ENCODE measurements at places on chromosomes 7 and 10.

- no peaks in the 10 kb centered on the region for H3K4me1 ChIP-seq
- no peaks in the 10 kb centered on the region for H3K27me3 ChIP-seq
- H3K36me3 ChIP-seq = no peaks in the 10 kb centered on the region
Measured at GRCh38 chr10:121559326-121560026, 38.8 kb downstream of the FGFR2 start.

DNA sequence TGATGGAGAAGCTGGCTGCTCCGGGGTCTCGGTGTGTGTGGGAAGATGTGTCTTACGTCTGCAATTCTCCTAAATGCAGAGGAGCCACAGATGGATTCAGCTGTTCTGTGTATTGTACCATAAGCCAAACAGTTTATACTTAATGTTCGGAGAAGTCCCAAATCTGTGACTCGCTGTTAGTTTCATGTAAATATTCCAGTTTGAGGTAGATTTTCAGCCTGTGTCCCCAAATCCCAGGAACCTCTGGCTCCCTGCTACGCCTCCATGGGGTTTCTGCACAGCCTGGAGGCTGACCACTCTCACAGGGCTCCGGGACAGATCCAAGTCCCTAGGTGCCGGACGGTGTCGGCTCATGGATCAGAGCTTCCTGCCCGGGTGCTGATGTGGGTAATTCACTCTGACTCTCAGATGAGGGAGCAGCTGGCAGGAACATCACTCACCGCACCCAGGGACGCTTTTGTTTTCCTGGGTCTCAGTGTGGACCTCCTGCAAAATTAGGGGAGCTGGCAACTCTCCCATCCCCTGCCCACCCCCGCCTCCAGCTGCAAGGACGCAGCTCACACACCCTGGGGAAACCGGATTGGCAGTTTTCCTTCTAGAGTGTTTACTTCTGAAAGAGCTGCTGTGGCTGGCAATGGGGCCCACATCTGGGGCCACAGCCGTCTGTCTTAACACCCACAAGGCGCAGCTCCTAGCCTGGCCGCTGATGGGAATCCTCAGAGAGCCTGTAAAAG is 421.1 kb upstream of the FOXK1 start:
- no peak for DNase-seq
- H3K4me1 ChIP-seq = no peaks in the 10 kb centered on the region
- H3K27me3 ChIP-seq = peaks cover 7% of the 10 kb centered on the region
- no peak overlapping the region for H3K27ac ChIP-seq
- H3K36me3 ChIP-seq = no peaks in the 10 kb centered on the region
- H3K4me3 ChIP-seq = no peak overlapping the region

DNA sequence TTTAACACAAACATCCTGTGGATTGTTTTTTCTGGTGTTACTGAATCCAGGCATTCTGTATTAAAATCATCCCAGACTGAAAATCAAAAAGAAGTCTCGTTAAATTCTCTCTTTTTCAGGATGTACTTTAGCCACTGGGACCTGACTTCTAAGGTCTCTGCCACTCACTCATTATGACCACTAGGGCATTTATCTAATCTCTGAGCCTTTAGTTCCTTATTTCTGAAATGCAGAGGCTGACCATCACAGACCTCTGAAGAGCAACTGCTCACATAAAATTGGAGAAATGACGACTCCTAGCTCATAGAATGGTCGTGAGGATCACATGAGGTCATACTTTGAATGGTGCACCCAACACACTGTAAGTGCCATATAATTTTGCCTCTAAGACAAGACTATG is 63.2 kb downstream of the KCNMA1 start:
- no peak for DNase-seq
- H3K4me3 ChIP-seq = no peak overlapping the region
- H3K27ac ChIP-seq = no peak overlapping the region
- H3K4me1 ChIP-seq = no peaks in the 10 kb centered on the region
- H3K36me3 ChIP-seq = no peaks in the 10 kb centered on the region

GRCh38 chr7:5197811-5198210 is 7.8 kb downstream of the WIPI2 start:
- H3K4me1 ChIP-seq = peaks cover 5% of the 10 kb centered on the region
- H3K27ac ChIP-seq = no peak overlapping the region
- DNase-seq = no peak
- no peak overlapping the region for H3K4me3 ChIP-seq
- peaks cover 17% of the 10 kb centered on the region for H3K36me3 ChIP-seq
- no peaks in the 10 kb centered on the region for H3K27me3 ChIP-seq

- no peaks in the 10 kb centered on the region for H3K27me3 ChIP-seq
- no peaks in the 10 kb centered on the region for H3K4me1 ChIP-seq
- no peak for DNase-seq
- H3K36me3 ChIP-seq = no peaks in the 10 kb centered on the region
- no peak overlapping the region for H3K27ac ChIP-seq
Measured at GRCh38 chr10:47039562-47039913, 128.3 kb downstream of the PTPN20 start.

GRCh38 chr10:10685566-10685965 is 332.1 kb upstream of the CELF2 start:
- no peak overlapping the region for H3K27ac ChIP-seq
- no peak for DNase-seq
- peaks cover 15% of the 10 kb centered on the region for H3K27me3 ChIP-seq
- no peaks in the 10 kb centered on the region for H3K36me3 ChIP-seq

DNA sequence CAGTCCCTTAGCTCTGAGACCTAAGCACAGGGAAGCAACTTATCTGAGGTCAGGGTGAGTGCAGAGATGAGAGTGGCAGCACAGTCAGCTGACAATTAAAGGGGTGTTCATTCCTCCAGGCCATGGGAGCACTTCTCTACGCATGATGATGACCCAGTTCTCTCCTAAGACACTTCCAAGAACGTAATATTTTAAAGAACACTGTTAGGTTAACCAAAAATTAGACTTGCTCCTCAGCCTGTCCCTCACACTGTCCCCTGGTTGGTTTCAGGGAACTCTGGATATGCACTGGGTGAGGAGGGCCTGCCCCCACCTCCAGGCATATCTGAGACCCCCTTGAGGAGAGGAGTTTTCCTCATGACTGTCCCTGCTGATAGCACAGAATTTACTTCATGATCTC is 767.5 kb downstream of the GRID1 start:
- H3K27me3 ChIP-seq = no peaks in the 10 kb centered on the region
- no peak overlapping the region for H3K4me3 ChIP-seq
- no peaks in the 10 kb centered on the region for H3K36me3 ChIP-seq
- H3K4me1 ChIP-seq = peaks cover 29% of the 10 kb centered on the region

GRCh38 chr7:105010504-105011130 is 3.4 kb upstream of the KMT2E start:
- DNase-seq = no peak
- H3K4me3 ChIP-seq = peak overlapping the region; percentile 99
- H3K36me3 ChIP-seq = peaks cover 68% of the 10 kb centered on the region
- H3K27me3 ChIP-seq = no peaks in the 10 kb centered on the region
- H3K27ac ChIP-seq = peak overlapping the region; percentile 100
- H3K4me1 ChIP-seq = peaks cover 36% of the 10 kb centered on the region

- peaks cover 6% of the 10 kb centered on the region for H3K27me3 ChIP-seq
- H3K4me3 ChIP-seq = no peak overlapping the region
- H3K36me3 ChIP-seq = no peaks in the 10 kb centered on the region
Measured at GRCh38 chr7:93055543-93056107, 62.2 kb downstream of the SAMD9 start.

DNA sequence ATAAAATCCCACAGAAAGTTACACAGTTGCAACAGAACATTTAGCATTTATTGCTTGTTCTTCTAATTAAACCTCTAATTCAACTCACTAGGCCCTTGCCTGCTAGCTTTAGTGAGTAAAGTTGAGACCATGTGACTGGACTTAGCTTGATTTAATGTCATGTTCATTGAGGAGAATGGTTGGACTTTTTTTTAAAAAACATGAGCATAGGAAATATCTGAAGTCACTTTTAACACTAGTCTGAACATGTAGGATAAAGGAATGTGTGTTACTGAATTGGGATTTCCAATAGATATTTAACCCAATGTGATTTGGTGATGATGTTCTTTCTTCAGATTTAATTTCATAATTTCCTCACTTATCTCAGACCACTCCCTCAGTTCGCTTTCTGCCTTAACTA is 24.6 kb upstream of the GLCCI1 start:
- peak overlapping the region; percentile 89 for H3K27ac ChIP-seq
- peak overlapping the region; percentile 71 for H3K4me3 ChIP-seq
- H3K36me3 ChIP-seq = no peaks in the 10 kb centered on the region
- DNase-seq = no peak

DNA sequence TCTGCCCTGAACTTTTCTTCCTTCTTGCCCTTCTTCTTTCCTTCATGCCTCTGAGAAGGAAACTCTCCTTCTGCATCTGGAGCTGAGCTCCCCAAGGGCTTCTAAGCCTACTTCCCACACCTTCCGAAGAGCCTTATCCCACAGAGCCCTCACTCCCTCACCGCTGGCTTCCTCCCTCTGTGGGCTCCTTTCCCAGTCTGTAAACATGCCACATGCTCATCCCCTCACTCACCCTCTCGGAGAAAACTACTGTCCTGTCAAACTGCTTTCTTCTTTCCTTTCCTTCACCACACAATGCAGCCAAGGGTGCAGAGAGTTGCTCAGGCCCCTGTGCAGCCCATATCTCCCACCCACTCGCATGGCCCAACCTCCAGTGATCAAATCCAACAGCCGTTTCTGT is 18.1 kb downstream of the ANKRD16 start:
- peaks cover 8% of the 10 kb centered on the region for H3K36me3 ChIP-seq
- H3K27me3 ChIP-seq = no peaks in the 10 kb centered on the region
- peaks cover 2% of the 10 kb centered on the region for H3K4me1 ChIP-seq

DNA sequence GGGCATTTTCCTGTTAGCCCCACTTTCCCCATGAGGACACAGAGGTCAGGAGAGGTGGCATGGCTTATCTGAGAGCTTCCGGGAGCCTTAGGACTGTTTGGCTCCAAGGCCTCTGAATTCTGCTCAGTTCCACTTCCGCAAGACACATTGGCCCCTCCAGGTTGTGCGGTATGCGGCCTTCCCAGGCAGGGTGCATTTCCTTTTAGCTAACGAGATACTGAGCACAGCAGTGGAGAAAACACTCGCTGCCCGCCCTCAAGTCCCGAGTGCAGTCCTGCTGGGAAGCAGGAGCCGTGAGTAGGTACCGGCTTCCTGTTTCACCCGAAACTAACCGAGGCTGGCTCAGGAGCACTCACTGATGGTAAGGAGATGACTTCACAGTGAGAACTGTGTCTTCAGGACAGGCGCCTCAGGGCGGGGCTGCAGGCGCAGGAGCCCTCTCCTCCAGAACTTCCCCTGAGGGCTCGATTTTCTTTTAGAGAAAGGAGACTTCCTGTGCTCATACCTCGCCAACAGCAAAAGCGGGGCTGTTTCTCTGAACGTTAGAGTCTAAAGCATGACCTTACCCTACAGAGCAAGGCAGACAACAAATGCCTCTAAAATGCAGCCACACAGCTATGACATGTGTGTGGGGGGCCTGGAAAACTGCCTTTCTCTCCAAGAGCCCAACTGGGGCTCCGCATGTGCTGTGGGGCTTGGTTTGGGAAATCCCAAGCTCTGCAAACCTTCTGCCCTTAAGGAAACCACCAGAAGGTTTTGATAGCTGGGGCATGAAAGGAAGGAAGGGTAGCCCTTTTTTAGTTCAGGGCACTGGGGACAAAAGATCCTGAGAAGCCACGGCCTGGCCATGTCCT is 25.9 kb downstream of the RGS10 start:
- peak overlapping the region; percentile 55 for H3K4me3 ChIP-seq
- H3K36me3 ChIP-seq = peaks cover 29% of the 10 kb centered on the region
- no peaks in the 10 kb centered on the region for H3K27me3 ChIP-seq
- DNase-seq = peak; percentile 87
- peak overlapping the region; percentile 85 for H3K27ac ChIP-seq

DNA sequence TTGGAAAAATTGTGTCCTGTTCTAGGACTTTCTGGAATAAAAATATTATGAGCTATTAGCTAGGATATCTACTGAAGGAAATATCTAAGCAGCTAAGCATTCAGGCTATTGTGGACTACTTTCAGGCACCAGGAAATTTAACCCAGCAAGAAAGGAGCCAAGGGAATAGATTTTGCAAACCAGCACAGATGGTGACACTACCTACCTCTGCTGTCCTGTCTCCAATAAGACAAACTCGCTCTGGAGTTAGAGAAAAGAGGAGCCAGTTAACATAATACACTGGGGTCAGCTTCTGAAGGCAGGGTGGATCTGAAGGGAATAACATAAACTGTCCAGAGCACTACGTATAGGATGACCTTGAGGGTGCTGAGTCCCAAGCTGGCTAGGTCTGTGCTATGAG is 223.7 kb upstream of the PRSS58 start:
- H3K4me3 ChIP-seq = no peak overlapping the region
- H3K4me1 ChIP-seq = peaks cover 52% of the 10 kb centered on the region
- H3K36me3 ChIP-seq = no peaks in the 10 kb centered on the region
- no peak for DNase-seq

- no peaks in the 10 kb centered on the region for H3K27me3 ChIP-seq
- DNase-seq = no peak
- no peaks in the 10 kb centered on the region for H3K36me3 ChIP-seq
- H3K4me3 ChIP-seq = no peak overlapping the region
Measured at GRCh38 chr10:95392681-95393164, 101.9 kb upstream of the PDLIM1 start.

DNA sequence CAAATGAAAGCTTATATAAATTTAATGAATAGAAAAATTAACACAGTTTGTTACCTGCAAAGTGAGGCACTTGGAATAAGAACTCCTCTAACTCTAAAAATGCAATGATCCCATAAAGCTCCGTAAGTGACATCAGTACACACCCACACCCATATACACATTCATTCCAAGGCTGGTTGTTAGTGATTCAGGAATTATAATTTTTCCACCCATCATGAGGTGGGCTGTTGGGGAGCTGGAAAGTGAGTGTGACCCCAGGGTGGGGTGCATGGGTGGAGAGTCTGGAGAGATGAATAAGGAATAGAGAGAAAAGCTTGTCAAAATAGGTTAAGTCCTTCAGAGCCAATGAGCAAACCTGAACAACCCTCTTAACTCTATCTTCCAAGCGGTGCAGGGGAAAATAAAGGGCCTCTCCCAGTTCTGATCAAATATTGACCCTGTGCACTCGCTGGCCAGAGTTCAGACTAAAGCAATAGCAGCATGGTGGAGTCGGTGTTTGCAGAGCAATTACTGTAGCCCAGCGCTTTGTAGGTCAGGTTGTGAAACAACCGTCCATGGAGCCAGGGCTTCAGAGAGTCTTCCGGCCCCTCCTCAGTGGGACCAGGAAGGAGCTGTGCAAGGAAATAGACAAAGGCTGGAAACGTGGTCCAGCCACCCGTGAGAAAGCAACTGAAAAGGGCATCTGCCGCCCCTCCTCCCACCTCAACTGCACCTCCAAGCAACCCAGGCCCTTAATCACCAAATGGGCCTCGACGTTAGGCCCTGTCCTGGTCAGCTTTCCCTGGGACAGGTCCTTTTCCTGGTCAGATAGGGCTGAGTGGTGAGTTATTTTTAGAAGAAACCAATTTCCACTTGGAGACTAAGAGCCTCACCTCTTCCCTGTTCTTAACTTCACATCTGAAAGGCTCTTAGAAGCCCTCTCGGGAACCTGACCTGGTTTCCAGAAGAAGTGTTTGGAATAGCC is 61.2 kb downstream of the SH3PXD2A start:
- H3K36me3 ChIP-seq = no peaks in the 10 kb centered on the region
- H3K4me3 ChIP-seq = no peak overlapping the region
- peaks cover 5% of the 10 kb centered on the region for H3K4me1 ChIP-seq
- no peak overlapping the region for H3K27ac ChIP-seq
- DNase-seq = no peak

GRCh38 chr7:83588602-83589240 is 60.2 kb downstream of the SEMA3E start:
- H3K27ac ChIP-seq = no peak overlapping the region
- no peak overlapping the region for H3K4me3 ChIP-seq
- no peaks in the 10 kb centered on the region for H3K4me1 ChIP-seq
- no peak for DNase-seq
- H3K36me3 ChIP-seq = no peaks in the 10 kb centered on the region

All from activated CD4-positive, alpha-beta memory T cell treated with anti-CD3 and anti-CD28 coated beads for 36 hours (primary cell).